Activated CD4-positive, alpha-beta T cell treated with anti-CD3 and anti-CD28 coated beads, Interleukin-2, amount 50 U/mL, for 4 hours (primary cell): ENCODE measurements at places on chromosomes 16 and 17.

DNA sequence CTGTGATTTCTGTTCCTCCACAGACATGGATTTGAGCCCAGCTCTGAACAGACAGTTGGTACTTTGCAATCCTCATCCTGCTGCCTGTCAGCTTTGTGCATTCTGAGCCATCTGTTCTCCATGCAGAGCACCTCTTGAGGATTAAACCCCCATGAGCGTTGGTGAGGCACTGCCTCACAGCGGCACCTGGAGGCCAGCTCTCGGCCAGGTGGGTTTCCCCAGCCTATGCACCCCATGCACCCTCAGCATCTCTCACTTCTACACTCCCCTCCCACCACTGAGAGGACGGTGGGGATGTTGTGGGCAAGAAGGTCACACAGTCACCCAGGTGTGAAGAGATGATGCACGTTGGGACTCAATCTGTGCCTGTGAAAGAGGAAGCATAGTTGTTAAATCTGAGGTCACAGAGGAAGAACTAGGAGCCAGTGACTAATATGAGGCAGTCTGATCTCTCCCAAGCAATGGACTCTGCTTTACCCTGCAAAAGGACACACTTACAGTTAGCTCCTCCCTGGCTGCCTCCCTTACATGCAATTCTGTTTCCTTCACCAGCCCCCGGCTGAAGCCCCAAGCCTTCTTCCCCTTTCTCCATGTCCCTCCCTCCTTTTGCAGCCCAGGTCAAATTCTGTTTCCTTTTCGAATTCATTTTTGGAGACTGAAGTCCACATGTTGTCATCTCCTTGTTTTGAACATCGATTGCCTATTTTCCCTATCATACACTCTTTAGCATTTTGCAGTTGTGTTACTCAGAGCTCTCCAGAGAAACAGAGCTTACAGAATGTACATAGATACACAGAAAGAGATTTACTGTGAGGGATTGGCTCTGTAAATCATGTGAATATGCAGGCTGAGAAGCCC, 58.5 kb downstream of the HS3ST3B1 start:
- no peak for DNase-seq

DNA sequence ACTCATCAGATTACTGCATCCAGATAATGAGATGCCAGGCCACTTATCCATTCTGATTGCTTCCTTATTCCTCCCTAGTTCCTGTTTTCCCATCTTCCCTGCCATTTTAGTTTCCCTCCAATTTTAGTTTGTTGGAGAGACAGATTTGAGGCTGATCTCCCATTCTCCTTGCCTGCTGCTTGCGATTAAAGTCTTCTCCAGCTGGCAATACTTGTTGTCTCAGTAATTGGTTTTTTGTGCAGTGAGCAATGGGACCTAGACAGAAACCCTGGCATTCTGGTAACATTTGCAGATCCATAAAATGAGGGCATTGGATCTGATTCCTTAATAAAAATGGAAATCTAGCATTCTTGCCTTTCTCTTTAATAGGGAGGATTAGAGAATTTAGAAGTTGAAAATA, 17.6 kb upstream of the ELAC2 start:
- no peak for DNase-seq

DNA sequence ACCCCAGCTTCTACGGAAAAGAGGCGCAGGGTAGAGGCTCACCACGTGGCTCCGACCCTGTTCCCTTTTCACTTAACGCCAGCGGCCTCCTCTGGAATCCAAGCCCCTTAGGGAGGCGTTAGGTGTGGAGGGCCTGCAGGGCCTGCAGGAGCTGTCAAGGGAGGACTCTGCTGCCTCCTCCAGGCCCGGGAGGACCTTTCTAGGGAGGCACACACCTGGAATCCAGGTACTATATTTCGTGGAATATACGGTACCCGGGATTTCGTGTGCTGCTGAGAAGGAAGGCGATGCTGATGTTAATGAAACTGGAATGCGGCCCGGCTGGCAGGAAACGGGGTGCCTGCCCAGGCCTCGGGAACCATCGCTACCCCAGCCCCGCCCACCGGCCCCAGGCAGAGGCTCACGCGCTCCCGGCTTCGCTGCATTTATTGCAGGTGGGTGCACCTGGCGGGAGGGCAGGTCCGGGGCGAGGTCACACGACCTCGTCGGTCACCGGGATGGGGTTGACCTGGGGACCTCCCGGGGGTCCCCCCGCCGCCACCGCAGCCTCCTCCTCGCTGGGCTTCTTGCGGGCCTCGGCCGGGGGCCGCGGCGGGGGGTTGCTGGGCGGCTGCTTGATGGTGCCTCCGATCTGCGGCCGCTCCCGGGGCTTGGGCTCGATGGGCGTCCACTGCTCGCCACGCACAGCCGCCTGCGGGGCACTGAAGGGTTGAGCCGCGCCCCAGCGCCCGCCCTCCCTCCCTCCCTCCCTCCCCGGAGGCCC, 4.7 kb downstream of the IL17C start:
- no peak for DNase-seq

- DNase-seq, result no peak
Observed at GRCh38 chr16:5060073-5060641, 5.6 kb downstream of the C16orf89 start.

DNA sequence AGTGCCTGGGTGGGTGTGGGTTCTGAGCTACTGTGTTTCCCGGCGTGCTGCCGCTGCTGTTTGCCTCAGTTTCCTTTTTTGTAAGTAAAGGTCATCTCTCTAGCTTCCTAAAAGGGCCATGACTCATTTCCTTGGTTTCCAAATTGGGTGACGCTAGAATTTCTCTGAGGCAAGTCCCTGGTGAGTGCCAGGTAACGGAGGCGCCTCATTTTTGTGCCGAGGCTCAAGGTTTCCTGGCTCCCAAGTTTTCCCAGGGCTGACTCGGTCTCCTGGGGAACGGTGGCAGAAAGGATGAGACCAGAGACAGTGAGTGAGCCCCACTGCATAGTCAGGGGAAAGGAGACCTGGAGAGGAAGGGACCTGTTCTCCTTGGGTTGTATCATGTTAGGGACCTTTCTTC, 20.3 kb downstream of the MSI2 start:
- no peak for DNase-seq
